ENCODE measurements at places on chromosomes 5 and 9.

DNA sequence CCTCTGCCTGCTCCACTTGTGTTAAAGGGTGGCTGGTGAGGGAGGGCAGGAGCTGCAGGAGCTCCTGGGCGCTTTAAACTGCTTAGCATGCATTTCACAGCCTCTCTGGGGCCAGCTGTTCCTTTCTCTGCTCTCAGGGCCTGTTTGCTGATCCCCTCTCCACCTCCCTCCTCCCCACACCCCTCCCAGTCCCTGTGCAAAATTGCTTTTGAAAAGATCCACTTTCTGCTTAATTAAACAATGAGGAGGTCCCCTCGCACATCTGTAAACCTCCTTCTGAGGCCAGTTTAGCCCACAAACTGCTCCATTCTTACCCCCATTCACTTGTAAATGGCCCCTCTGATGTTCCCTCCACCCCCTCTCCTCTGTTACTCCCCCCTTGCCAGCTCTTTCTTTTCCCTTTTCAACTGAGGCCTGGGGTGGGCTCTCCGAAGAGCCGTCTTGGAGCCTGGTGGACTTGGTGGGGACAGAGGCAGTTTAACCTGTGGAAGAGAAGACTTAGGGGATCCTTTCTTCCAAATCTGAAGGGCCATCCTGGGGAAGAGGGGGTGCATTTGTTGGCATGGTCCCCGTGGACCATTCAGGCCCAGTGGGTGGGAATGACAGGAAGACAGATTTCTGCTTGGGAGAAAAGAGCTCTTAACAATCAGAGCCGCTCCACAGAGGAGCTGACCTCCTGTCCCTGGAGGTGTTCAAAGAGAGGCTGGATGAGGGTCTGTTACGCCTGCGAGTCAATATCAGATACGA, 12.0 kb downstream of the URM1 start:
- no peak for DNase-seq

DNA sequence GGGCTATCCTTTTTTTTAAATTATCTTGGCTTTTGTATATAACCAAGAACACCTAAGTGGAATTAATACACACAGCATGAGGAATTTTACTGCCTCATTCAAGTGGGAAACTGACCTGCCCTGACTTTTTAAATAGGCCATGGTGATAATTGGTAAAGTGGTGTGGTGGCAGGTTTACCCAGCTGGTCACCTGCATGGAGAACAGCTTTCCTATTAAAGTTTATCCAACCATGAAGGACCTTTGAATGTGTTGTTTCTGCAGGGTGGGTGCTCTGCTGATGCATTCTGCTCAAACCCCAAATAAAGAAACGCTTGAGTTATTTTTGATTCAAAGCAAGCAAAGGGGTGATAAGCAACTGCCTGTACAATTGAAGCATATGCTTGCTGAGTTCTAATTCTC, 261.0 kb upstream of the GRIN3A start:
- DNase-seq = no peak

DNA sequence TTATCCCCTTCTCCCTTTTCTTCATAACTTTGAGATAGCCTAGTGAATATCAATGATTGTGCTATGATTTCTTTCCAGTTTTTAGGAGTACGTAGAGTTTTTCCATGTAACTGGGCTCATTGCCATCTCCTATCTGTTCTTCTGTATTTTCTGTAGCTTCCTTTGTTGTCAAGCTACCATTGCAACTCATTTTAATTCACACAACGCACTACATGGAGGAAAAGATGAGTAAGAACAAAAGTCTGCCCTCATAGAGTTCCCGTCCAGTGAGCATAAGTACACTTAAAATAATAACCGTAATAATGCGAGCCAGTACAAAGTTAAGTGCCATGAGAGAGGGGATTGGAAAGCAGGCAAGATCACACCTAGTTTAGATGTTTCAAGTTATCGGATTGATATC, 177.7 kb downstream of the PAM start:
- no peak for DNase-seq

- DNase-seq = no peak
These were observed 228.2 kb downstream of the SYK start for GRCh38 chr9:91029650-91030361.

DNA sequence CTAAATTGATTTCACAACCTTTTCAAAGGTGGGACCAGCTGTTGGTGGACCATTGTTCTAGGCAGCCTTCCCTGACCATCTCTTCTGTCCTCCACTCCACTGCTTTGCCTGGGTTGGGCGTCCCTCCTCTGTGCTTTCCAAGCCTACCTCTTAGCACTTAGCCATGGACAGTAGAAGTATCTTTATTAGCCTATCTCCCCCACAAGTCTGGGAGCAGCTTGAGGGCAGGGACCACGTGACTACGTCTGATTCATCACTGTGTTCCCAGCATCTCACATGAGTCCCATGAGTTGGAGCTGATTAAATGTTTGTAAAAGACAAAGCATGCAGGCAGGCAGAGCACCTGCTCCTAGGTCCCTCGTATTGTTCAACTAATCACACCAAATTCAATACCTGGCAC, 20.9 kb downstream of the MORN5 start:
- DNase-seq = peak; percentile 29

DNA sequence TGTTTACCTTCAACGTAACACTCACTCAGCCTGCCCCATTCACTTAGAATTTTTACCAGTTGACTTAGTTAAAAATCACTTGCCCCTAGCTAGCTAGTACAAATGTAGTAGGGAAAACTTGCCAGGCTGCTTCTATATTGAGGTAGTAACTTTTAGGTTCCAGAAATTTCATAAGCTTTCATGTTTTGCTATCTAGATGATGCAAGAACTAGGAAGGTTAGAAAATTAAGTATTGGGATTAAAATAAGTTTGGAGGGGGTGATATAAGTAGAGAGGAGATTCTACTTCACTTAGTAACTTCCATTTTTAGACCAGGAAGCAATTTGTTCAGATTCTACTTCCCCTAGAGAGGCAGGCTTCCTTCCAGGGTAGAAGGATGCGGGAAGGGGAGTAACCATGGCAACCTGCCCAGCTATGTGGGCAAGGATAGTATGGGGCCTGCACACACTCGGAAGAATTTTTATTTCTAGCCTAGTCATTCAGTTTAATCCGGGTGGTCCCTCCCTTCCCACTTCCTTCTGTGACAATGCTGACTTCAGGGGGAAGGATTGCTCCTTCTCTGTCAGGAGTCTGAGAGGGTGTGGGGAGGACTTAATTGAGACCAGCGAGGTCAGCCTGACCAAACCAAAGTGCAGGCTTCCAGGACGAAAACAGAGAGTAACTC, 4.2 kb downstream of the DAB2 start:
- no peak for DNase-seq

Data from epithelial cell of prostate (primary cell).